ENCODE measurements at places on chromosomes 7 and 10.

- DNase-seq: no peak
Observed at GRCh38 chr7:85230623-85231022, 43.8 kb upstream of the SEMA3D start.

DNA sequence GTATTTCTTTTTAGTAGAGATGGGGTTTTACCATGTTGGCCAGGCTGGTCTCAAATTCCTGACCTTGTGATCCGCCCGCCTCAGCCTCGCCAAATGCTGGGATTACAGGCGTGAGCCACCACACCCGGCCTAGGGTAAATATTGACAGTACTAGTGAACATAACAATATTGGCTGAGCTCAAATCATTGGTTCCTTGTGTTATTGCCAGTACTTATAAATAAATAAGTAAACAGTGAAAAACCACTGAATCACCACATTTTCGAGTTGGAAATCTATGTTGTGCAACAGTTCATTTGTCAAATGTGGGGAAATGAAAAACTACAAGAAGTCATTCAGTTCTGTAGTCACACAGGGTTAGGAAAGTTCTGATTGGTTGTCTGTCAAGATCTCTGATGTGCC is 15.8 kb downstream of the RPP30 start:
- no peak for DNase-seq

DNA sequence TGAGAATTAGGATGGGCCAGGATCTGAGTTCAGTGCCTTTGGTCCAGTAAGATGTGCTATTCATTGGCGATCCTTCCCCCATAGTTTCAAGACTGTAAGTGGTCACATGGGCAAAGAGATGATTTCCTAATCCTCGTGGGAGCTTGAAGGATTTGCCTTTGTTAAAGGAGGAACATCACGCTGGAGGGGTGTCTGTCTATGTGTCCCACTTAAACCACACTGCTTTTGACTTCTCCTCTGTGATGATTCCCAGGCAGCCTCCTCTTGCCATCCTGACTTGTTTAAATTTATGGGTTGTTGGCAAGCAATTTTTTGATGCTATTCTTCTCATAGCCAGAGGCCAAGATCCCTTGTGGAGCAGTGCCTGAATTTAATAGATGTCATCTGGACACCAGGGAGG is 154.0 kb downstream of the TCF7L2 start:
- DNase-seq: no peak

- no peak for DNase-seq
Observed at GRCh38 chr10:46245381-46245900, 41.4 kb upstream of the ANTXRL start.

DNA sequence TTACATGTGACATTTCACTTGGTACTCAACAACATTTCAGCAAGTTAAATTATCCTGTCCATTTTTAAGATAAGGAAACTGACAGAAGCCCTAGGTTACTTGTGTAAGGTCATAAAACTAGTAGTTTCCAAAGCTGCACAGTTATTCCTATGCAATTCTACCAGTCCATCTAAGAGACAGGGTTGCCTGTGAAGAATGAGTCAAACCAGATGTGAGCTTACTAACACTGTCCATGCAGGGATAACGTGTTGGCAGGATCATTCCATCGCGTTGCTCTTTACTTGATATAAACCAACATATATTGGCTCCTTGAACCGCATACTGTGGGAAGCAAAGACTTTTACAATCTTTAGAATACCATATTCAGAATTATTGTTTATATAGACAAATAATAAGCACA is 280.9 kb upstream of the HGF start:
- no peak for DNase-seq
